NCI-H510A treated with DMSO at 0.1 percent for 48 hours (cell line): ENCODE measurements at places on chromosomes 5 and 9.

- no peak for DNase-seq
Measured at GRCh38 chr9:109168170-109168569, 1.1 kb upstream of the FRRS1L start.

GRCh38 chr9:70954596-70955143, 166.8 kb downstream of the TRPM3 start:
- no peak for DNase-seq

DNA sequence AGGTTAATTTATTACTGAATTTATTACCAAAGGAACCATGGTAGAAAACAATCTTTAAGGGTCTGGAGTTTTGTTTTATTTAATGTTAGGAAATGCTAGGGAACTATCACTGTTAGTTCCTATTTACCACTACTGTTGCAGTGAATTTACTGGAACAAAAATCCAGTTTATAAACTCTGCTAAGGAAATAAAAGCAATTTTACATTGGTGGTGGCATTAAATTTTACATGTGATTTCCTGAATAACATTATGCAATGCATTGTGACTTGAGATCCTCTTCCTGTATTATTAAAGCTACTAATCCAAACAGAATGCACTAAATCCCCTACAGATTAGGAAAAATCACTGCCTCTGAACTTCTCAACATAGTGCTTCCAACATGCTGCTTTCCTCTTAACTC, 599.5 kb upstream of the PTGER4 start:
- DNase-seq: no peak

- no peak for DNase-seq
Measured at GRCh38 chr9:87502391-87503221, 4.9 kb downstream of the DAPK1 start.

- DNase-seq: peak; percentile 76
Measured at GRCh38 chr9:127930231-127931091, at the start of gene PIP5KL1. TSS of gene PIP5KL1 (minus strand) at chr9:127930777. CDS start at chr9:127930752, 25 bp downstream.

- DNase-seq: no peak
Measured at GRCh38 chr5:174624733-174625522, 99.5 kb upstream of the MSX2 start.

- no peak for DNase-seq
Measured at GRCh38 chr5:81650987-81651386, 99.9 kb downstream of the SSBP2 start.

DNA sequence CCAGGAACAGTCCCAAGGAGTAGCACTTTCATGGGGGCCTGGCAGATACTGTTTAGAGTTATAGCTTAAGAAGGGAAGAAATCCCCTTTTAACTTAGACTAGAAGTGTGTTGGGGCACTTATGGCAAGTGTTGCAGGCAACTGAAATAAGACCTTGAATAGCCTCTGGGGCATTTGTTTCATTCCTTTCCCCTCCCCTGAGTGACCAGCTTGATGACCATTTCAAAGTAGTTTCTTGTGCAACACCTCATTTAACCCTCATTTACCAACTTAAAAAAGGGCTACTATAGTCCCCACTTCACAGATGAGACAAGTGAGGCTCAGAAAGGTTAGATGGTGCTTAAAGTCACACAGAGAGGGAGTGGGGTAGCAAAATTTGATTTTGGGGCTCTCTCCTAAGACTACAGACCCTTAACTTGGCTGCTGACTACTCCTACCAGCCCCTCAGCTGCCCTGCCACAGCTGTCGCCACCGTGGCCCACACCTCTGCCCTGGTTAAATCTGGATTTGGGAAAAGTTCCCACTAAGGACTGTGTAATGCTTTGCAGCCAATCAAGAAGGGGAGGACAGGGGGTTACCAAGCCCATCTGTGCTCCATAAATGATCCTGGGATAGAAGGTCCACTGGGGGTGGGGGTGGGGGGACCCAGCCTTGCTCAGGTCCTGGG, 5.5 kb downstream of the PDLIM4 start:
- DNase-seq: no peak

DNA sequence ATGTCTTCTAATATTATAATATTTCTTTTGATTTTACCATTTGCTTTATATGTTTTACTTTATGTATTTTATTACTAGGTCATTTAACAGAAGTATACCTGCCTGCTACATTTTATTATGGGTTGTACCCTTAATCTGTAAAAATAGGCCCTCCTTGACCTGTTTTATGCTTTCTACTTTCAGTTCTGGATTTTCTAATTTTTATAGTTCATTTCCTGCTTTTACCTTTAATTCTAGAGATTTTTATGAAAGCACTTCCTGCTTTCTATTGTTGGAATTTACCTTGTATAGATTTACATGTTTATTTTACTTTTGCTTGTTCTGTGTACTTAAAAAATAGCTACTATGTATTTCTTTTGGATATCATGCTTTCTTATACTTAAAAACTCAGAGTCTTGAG, 20.6 kb downstream of the ZNF618 start:
- no peak for DNase-seq

DNA sequence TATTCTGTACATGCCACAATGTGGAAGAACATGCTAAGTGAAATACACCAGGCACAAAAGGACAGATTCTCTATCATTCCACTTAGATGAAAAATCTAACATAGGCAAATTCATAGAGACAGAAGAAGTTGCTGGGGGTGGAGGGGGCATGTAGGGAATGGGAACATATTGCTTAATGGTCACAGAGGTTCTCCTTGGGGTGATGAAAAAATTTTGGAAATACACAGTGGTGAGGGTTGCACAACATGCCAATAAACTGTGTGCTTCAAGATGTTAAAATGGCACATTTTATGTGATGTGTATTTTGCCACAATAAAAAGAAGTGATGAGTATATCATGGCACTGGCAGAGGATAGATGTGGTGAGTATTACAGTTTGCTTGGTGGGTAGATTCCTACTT, 111.9 kb downstream of the SUSD1 start:
- DNase-seq: no peak

DNA sequence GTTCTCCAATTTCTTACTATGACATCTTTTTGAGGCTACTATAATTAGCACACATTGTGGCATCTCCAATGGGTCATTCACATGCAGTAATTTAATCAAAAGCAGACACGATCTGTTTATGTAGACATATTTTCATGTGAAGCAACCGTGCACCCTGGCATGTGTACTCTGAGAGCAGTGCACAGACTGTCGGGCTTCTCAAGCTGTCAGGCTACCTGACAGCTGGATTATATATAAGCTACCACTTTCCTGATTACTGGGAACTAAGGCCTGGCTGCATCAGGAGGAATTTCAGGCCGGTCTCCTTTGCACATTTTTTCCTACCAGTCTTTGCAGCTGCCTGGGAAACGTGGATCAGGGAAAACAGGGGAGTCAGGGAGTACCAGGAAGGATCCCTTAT, 197.5 kb downstream of the MAPKAP1 start:
- no peak for DNase-seq

DNA sequence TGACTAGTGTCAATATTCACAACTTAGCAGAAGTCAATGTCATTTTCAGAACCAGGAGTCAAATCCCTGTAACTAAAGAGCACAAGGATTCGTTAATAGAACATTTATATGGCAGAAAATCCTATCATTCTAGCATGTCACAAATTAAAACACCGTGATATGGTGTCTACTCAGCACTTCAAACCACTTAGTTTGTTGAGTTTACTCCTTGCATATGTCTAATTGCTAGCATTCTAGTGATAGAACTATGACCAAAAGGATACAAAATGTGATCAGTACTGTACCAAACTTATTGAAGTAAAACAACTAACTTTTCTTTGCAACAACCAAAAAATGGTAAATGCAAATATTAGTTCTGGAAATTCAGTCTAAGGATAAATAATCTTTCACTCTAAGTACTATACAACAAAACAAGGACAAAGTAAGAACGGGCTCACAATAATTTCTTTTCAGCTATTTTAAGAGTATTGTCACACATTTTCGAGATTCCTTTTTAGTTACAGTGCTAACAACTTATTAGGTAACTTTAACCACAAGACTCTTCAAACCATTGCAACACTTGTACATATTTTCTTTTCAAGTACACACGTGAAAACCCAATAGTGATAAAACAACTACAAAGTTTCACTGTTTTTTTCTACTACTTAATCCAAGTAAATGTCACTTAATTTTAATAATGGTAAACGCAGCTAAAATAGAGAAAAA, 845.2 kb upstream of the CDH10 start:
- no peak for DNase-seq

DNA sequence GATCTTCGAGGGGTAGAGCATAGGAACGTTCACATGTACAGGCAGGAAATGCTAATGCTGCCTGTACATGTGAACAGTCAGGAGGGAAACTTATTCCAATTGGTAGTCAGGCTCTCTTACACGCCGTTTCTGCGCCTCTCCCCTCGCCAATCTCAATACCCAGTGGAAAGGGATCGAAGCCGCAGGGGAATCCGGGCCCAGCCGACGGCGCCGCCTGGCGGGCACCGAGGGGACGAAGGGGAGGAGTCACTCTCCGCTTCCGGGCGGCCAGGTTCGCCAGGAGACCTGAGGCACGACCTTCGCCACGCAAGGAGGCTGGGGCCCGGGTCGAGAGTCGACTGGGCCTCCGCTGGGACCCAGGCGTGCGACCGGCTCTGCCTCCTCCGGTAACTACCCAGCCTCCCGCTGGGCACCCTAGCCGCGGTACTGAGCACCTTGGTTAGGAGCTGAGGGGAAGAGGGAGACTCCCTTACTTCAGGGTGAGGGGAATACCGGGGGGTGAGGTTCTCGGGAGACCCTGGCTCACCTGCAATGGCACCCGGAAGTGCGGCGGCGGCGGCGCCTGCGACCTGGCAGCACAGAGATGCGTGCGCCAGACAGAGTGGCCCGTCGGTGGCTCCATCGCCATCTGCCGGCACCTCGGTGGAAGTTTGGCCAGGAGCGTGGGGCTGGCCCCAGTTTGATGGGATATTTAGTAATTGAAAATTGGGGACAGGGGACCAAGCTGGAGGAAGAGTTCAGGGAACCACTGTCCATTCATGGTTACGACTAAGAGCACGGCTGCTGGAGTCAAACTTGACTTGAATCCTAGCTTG, at the start of gene PIGO:
Gene PIGO (minus strand): TSS at position 557 of the 815 bp plus-strand sequence. CDS start 1,026 bp downstream, outside the sequence.
- peak; percentile 68 for DNase-seq

DNA sequence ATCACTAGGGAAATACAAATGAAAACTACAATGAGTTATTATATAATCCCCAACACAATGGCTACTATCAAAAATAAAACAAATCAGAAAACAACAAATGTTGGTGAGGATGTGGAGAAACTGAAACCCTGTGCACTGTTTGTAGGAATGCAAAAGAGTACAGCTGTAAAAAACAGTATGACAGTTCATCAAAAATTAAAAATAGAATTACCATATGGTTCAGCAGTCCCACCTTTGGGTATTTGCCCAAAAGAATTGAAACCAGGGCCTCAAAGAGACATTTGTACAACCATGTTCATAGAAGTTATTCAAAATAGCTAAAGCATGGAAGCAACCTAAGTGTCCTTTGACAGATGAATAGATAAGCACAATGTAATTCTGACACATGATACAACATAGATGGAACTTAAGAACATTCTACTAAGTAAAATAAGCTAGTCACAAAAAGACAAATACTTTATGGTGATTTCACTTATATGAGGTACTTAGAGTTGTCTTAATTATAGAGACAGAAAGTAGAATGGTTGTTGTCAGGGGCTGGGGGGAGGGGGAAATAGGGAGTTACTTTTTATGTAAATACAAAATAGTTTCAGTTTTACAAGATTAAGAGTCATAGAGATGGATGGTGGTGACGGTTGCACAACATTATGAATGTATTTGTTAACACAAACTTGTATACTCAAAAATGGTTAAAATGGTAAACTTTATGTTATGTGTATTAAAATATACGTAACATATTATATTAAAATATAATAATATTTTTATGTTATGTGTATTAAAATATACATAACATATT, 102.8 kb downstream of the KCTD16 start:
- DNase-seq: no peak

DNA sequence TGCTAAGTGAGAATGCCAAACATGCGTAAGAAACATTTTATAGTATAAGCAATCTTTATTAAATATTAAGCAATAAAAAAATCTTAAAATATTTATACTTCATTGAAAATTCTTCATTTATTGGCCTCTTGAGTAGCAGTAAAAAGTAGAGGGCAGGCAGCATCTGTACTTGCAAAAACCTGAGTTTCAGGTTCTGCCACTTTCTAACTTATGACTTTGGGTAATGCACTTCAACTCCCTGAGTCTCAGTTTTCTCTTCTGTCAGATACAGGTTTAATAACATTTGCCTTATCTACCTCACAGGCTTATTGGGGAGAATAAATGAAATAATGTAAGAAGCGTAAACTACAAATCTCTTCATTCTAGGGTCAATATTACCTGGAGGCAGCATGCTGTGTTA, 19.8 kb upstream of the MCTP1 start:
- DNase-seq: peak; percentile 13

DNA sequence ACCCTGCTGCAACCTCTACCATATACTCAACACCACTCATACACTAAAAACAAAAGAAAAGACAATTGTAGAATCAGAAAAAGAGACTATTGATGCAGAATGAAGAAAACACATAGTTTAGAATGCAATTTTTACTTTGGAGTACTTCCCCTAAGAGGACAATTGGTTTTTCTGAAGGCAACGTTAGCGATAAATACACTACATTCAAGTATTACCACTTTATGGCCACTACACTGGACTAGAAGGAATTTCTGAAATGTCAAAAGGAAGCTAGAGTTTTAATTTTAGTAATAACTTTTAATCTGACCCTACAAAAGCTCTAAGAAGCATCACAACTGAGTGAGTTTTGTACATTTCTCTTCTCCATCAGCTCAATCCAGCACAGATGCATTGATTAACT, 24.7 kb downstream of the PUM3 start:
- DNase-seq: no peak
